NT2/D1 (cell line): ENCODE measurements at places on chromosomes 6 and 20.
A peak's percentile ranks its signal among the peaks of the same experiment; 100 is the strongest.

- no peak for DNase-seq
Observed at GRCh38 chr6:119207971-119208725, 129.7 kb upstream of the FAM184A start.

DNA sequence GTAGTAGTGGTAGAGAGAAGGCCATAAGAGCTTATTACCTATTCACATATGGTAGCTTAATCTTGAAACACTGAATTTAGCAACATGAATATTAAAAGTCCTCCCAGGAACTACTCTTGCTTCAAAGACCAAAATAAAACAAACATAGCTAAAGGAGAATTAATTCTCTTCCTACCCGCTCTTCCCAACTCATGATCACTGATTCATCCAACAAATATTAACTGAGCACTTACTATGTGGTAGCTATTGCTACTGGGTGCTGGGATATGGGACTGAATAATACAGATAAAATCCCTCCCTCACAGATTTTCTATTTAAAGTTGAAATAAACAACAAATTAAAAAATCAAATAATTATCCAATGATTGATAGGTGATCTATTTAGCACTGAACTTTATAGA lies 287.1 kb downstream of the BTBD9 start:
- DNase-seq: no peak

DNA sequence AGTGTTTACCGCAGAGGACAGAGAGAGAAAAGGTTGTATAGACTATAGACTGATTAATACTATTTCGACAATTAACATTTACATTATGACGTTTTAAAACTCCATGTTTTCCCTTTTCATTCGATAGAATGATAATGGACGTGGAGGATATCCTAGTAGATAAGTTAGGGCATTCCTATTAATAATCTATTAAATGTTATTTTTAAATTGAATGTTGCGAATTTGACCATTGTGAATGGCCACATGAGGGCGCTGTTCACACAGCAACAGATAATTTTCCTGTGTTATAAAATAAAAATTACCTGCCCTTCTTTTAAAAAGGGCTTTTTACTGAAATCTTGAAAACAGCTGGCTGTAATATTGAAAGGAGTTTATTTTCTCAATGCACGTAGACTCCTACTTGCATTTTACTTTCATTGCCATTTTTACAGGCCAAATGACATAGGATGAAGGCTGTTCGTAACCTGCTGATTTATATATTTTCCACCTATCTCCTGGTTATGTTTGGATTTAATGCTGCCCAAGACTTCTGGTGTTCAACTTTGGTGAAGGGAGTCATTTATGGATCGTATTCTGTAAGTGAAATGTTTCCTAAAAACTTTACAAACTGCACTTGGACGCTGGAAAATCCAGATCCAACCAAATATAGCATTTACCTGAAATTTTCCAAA lies 3.3 kb downstream of the ADGRB3 start:
- DNase-seq: no peak

- peak; percentile 18 for DNase-seq
Observed at GRCh38 chr20:50338479-50339391, 148.1 kb downstream of the CEBPB start.

DNA sequence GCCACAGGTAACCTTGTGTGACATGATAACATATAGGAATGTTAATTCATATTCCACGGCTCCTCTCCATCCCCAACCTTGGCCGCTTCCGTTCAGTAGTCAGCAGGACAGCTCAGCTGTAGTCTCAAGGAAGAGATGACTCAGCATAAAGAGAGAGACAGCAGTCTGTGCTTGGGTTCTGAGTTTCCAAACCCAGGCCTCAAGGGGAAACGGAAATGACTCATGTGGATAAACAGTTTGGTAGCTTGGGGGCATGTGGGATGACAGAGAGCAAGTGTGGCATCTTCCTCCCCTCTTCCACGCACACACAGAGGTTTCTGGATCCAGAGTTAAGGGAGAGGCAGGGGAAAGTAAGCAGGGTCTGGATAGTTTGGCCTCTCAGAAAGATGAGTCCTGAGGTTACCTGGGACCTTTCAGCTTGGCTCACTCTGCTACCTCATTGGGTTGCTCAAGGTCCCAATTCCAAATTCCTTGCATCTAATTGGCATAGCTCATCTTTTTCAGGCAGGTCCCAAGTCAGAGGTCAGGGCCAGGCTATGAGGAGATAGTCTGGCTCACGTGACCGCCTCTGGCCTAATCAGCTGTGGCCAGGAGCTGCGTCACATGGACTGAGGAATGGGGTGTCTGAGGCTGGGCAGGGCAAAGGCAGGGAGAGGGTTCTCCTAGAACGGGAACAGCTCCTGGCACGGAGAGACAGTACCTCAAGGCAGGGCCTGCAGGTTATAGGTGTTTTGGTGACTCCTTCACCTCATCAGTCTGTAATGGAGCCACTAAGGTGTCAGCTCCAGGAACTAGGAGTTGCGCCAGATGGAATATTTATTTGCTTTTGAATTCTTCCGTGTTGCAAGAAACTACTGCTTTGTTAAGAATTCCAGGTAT lies 36.5 kb upstream of the MLN start:
- no peak for DNase-seq

- no peak for DNase-seq
Observed at GRCh38 chr6:43712579-43712978, 25.0 kb upstream of the MRPS18A start.

GRCh38 chr20:56343861-56344381 lies 14.9 kb upstream of the FAM210B start:
- peak; percentile 84 for DNase-seq

- DNase-seq: no peak
Observed at GRCh38 chr20:8299921-8300320, 167.9 kb downstream of the PLCB1 start.

DNA sequence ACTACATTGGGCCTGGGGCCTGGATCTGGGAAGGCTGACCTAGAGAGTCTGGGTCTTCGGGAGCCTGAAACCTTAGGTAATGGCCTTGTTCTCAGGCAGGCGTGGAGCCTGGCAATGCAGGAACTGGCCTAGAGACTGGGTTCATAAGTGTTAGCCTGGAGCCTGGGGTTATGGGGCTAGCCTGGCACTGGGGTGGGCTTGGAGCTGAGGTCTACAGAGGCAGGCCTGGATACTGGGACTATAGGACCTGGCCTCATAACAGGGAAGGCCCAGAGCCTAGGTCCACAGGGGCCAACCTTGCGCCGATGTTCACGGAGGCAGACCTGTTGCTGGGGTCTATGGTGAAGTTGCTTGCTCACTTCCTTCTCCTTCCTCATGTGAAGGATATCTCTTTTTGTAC lies 843.8 kb upstream of the GJE1 start:
- no peak for DNase-seq

GRCh38 chr20:57000441-57000968 lies 265.9 kb downstream of the BMP7 start:
- no peak for DNase-seq

DNA sequence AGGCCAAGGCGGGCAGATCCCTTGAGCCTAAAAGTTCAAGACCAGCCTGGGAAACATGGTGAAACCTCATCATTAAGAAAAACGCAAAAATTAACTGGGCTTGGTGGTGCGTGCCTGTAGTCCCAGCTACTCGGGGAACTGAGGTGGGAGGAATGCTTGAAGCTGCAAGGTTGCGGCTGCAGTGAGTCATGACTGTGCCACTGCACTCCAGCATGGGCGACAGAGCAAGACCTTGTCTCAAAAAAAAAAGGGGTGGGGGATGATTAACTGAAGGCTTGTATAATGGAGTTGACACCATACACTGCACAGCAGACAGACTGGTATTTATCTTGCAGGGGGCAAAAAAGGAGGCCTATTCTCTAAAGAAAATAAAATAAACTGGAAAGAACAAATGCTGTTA lies 27.7 kb downstream of the SRPK1 start:
- no peak for DNase-seq

GRCh38 chr6:121651420-121651819 lies 216.0 kb downstream of the GJA1 start:
- no peak for DNase-seq

GRCh38 chr6:161195386-161195785 lies 78.5 kb downstream of the AGPAT4 start:
- DNase-seq: no peak

DNA sequence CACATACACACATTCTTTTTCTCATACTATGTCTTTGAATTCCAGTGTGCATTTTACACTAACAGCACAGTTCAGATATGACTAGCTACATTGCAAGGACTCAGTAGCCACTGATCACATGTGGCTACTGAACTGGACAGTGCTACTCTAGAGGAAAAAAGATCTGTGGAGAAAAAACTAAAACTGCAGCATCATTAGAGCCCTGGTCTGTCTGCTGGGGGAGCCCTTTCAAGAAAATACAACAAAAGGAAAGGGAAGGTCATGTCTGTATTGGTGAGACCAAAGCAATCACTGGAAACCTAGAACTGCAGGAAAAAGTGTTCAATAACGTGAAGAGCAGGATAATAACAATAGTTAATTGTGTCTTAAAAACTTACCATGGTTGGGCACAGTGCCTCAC lies 132.3 kb upstream of the JARID2 start:
- no peak for DNase-seq

- DNase-seq: no peak
Observed at GRCh38 chr6:90936286-90936685, 349.4 kb upstream of the MAP3K7 start.

DNA sequence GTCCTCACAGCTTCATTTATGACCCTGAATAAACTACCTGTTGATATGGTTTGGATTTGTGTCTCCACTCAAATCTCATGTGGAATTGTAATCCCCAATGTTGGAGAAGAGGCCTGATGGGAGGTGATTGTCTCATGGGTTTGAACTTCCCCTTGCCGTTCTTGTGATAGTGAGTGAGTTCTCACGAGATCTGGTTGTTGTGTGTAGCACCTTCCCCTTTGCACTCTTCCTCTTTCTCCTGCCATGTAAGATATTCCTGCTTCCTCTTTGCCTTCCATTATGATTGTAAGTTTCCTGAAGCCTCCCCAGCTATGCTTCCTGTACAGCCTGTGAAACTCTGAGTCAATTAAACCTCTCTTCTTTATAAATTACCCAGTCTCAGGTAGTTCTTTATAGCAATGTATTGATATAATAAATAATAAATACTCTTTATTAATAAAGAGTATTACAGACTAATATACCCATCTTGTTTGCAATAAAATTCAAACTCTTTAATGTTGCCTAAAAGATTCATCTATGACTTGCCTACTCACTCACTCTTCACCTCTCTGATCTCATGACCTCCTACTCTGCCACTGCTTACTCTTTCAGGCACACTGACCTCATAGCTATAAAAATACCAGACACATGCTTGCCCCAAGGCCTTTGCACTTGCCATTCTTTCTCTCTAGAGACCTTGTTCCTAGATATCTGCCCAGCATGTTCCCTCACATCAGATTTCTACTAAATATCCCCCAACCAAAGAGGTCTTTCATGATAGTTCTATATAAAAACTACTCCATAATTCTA lies 256.4 kb upstream of the MARCKS start:
- no peak for DNase-seq

- no peak for DNase-seq
Observed at GRCh38 chr6:38220069-38220723, 400.7 kb downstream of the ZFAND3 start.

DNA sequence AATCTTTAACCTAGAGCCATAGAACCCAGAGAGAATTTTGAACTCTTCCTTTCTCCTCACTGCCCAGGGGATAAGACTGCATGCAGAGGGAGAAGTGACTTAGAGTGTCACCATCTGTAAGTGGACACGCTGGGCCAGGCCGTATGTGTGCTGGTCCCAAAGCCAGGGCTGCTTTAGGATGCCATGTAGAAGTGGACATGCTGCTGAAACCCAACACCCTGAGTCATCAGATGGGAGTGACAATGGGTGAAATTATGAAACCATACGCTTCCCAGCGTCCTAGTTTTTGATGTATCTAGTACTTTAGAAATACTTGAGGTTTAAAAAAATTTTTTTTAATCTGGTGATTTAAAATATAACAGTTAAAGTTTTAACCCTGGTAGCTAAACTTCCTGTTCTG lies 191.1 kb downstream of the FNDC1 start:
- DNase-seq: no peak

DNA sequence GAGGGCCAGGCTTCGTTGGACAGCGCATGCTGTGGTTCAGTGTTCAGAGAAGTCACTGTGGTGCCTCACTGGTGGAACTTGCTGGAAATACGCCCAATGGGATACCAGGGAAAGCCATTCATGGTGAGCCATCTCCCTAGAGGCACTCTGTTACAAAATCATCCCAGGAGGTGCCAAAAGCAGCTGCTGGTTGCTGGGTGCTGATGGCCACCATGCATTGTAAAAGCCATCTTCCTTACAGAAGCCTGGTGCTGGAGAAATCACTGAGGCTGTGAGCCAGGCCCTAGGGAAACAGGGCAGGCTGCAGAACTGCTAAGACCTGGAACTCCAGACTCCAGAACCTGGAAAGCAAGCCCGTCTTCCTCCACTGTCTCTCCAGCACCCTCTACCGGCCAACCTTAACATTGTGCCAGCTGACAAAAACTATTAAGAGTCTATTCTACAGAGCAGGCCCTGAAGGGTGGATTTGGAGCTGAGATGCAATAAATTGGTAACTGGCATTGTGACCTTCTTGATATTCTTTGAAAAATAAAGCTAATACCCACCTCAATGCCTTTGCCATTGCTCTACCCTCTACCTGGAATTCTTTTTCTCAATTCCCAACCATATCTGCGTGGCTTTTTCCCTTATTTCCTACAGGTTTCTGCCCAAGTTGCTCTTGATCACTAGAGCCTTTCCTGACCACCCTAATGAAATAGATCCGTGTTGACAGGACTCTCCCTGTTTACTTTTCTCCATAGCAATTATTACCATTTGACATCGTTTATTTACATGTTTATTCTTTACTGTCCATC lies 18.5 kb downstream of the SNRPB start:
- peak; percentile 72 for DNase-seq

DNA sequence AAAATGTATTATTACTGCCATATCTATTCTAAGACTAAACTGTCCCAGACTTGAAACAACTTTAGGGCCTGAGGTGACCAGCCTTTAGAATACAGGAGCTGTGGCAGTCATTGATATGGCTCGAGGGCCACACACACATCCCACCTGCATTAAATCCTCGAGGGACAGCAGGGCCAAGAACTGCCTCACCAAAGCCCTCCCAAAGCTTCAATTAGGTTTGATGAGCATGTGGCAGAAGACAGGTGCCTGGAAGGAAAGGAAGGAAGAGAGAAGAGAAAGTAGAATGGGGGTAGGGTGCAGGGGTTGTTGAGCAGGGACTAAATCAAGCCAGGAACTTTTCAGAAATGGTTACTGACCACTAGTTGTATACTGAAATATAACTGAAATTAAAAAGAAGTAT lies 115.0 kb downstream of the PDSS2 start:
- no peak for DNase-seq

- no peak for DNase-seq
Observed at GRCh38 chr6:116136373-116136772, 10.4 kb upstream of the COL10A1 start.

GRCh38 chr6:107637316-107638315 lies 147.7 kb downstream of the SOBP start:
- no peak for DNase-seq

- DNase-seq: peak; percentile 59
Observed at GRCh38 chr20:43430265-43431133, 27.2 kb upstream of the SRSF6 start.
